ENCODE measurements at places on chromosomes 2 and 18. TPM values are rescaled to one million over a fixed set of nuclear protein-coding genes. Genes with fewer than 3 reads are reported as not detected.

DNA sequence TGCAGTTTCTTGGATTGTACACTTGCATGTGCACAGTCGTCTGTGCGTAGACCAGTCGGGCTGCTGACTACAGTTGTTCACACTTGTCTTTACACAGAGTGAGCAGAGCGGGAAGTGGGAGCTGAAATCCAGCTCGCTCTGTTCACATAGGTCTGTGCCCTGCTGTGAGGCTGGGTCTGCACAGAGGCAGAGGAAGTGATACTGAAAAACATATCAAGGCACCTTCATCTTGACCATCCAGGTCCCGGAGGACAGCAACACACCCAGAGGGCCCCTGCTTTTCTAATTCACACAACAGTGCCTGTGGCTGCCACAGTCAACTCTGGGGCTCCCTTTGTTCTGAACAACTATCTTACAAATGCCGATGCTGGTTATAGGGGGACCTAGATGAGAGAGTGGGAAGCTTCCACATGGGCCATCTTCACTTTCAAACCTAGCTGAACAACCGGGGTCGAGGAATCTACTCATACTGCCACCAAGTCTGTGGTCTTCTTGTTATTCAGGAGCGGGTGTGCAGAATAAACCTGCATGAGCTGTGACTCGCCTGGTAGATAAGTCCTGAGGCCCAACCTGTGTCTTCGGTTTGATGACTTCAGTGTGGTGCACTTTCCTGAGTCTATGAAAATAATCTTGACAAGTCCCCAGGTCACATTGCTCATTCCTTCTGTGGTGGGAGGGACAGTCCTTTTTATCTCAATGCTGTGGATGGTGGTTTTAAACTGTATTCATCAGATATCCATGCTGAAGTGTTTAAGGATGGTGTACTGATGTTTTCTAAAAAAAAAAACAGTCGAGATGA lies 3.5 kb upstream of the ADNP2 start:
- no peak for DNase-seq

GRCh38 chr2:49261781-49262180 lies 107.5 kb upstream of the FSHR start:
- DNase-seq = no peak

GRCh38 chr2:164964700-164965099 lies 9.4 kb upstream of the SLC38A11 start:
- no peak for DNase-seq

DNA sequence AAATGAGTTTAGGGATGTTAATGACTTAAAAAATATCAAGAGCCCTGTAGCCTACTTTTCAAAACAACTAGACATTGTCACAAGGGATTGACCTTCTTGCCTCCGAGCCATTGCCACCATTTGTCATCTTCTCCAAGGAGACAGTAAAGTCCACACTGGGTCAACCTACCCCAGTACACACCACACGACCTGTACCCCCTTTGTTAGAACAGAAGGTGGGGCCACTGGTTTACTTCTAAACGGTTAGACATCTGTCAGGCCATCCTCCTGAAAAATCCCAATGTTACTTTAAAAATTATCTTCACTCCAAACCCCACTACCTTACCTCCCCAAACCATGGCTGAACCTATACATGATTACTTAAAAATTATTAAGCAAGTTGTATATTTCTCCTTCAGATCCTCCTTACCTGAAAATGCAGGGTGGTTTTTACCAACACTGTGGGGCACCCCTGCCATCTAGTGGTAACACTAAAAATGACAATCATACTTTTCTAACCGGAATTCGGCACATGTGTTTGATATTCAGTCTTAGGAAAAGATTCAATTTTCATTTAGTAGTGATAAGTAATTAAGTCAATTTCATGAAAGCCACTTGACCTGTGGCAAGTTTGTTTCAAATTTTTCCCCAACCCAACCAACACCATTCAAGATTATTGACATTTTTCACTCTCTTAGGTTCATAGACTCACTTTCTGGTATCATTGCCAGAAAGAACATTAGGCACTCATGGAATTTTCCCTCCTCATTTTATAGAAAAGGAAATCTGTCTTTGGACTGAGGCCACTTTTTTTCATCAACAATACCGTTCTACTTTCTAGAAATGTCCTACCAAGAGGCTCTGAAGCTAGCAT lies 265.3 kb upstream of the PKDCC start:
- DNase-seq = no peak

DNA sequence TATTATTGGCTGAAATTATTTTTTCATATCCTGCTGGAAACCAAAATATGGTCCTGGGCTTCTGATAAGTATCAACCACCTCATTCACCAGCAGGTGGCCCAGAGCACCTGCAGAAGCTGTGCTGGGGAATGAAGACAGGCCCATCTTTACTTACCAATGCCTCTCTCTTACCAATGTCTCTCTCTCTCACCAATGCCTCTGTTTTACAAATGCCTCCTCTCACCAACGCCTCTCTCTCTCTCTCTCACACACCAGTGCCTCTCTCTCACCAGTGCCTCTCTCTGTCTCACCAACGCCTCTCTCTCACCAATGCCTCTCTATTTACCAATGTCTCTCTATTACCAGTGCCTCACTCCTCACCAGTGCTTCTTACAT lies 2.3 kb upstream of the MAL start:
- no peak for DNase-seq

DNA sequence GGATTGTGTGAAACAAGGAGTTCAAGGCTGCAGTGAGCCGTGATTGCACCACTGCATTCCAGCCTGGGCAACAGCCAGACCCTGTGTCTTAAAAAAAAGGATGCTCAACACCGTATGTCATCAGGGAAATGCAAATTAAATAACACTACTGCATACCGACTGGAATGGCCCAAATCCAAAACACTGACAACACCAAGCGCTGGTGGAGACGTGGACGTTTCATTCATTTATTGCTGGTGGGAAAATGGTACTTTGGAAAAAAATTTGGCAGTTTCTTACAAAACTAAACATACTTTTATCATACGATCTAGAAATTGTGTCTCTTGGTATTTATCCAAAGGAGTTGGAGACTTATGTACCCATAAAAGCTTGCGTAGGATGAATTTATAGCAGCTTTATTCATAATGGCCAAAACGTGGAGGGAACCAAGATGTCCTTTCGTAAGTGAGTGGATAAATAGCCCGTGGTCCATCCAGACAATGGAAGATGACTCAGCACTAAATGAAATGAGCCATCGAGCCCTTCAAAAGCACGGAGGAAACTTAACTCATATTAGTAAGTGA lies 24.2 kb downstream of the NEU4 start:
- no peak for DNase-seq

GRCh38 chr2:194166818-194167217 lies 1490.2 kb upstream of the SLC39A10 start:
- no peak for DNase-seq

GRCh38 chr18:37872562-37872961 lies 307.0 kb upstream of the CELF4 start:
- DNase-seq = no peak

DNA sequence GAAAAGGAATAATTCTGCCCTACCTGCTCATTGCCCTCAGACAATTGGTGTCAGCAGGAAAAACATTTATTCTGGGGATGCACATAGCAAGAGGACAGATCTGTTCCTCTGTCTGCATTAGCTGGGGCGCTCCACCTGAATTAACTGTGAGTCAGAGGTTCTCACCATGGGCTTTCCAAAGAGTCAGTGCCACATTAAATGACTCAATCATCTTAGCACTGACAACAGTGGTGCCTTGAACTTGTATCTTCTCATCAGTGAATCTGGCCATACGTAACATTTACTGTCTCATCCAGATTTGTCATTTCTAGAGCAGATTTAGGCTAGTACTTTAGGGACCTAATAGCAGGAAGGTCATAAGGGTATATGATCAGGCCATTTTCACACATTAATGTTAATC lies 358.1 kb upstream of the CRIM1 start:
- no peak for DNase-seq

DNA sequence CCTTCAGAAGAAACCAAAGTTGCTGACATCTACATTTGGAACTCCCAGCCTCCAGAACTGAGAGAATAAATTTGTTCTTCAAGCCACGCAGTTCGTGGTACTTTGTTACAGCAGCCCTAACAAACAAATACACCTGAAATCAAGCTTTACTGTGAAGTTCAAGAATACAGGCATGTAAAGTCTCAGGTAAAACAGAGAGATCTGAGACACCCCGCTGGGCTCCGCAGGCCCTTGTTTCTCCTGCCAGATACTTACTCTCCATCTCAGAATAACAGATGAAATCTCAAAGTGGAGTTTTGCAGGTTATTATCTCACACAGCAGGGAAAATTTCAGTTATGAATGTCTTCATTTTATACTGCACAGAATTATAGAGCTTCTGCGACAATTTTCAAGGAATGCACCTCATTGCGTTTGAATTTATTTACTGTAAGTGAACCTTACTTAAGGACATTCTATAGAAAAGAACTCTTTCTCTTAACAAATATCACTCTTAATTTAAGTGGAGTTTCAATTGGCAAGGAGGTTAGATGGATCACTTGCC lies 492.4 kb upstream of the LRATD1 start:
- DNase-seq = no peak

GRCh38 chr2:19898592-19899329 lies 3.0 kb downstream of the TTC32 start:
- DNase-seq = no peak

DNA sequence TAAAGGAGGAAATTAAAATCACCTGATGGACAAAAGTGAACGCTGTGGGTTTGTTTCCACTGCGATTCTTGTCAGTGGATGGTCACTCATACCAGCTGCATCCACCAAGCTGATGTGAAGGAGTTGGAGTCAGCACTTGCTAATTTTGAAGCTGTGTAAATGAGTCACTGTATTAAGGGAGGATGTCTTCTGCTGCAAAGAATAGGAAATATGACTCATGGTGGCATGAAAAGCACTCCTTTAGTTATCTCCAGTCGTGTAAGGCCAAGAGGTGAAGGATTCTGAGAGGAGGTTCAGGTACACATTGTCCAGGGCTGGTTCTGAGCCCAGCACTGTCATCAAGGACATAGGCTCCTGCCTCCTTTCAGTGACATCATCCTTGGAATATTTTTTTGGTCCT lies 71.7 kb upstream of the SKOR2 start:
- no peak for DNase-seq

- DNase-seq = no peak
Observed at GRCh38 chr2:64915510-64915900, 73.7 kb upstream of the SLC1A4 start.

RBMS1 gene
- total RNA-seq = 7.5 TPM

DPYSL5 gene
- 0.11 TPM for total RNA-seq

EFHD1 gene
- total RNA-seq = 2.7 TPM

ZNF385B gene
- 1.2 TPM for total RNA-seq

TMEM17 gene
- 0.46 TPM for total RNA-seq

REG1B gene
- not detected for total RNA-seq

PLCD4 gene
- total RNA-seq = 1.0 TPM

CCDC121 gene
- total RNA-seq = 2.9 TPM

RND3 gene
- 77.8 TPM for total RNA-seq

ANKRD29 gene
- 2.5 TPM for total RNA-seq

CCL20 gene
- total RNA-seq = 29.9 TPM
